ENCODE measurements at places on chromosomes 2 and 18. TPM values are rescaled to one million over a fixed set of nuclear protein-coding genes. Genes with fewer than 3 reads are reported as not detected.

DNA sequence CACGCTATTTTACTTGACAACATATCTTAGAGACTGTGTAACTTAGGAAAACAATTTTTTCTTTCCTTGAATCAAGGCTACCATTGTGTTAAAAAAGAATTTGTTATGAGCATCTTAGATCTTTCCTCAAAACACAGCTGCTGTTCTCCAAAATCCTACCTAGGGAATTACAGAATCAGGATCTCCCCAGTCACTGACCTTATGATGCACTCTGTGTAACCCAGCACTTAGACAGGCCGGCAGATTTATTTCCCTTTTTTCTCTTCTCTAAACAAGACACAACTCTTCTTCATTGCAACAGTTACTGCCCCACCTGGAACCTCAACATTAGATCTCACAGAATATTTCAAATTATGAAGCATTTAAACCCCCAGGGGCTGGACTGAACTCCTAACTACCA lies 13.5 kb upstream of the C2orf15 start:
- no peak for DNase-seq

Gene PAIP2B
- total RNA-seq, result 0.81 TPM

Gene AQP12B
- not detected for total RNA-seq

Gene OSGEPL1
- 6.2 TPM for total RNA-seq
